Astrocyte (in vitro differentiated cells and primary cell): ENCODE measurements at places on chromosomes 12 and 14.
A peak's percentile ranks its signal among the peaks of the same experiment; 100 is the strongest.

- H3K27ac ChIP-seq = no peak overlapping the region
- H3K4me3 ChIP-seq = no peak overlapping the region
- DNase-seq = peak; percentile 47
- H3K36me3 ChIP-seq = no peaks in the 10 kb centered on the region
- H3K4me1 ChIP-seq = no peaks in the 10 kb centered on the region
Measured at GRCh38 chr12:1093166-1093751, 102.2 kb downstream of the ERC1 start.

GRCh38 chr12:113099364-113099763 is 36.2 kb downstream of the RASAL1 start:
- no peaks in the 10 kb centered on the region for H3K27me3 ChIP-seq
- H3K4me3 ChIP-seq = no peak overlapping the region
- DNase-seq = no peak
- no peaks in the 10 kb centered on the region for H3K36me3 ChIP-seq
- H3K4me1 ChIP-seq = peaks cover 5% of the 10 kb centered on the region

GRCh38 chr12:121776190-121777098 is 17.0 kb downstream of the RHOF start:
- H3K27ac ChIP-seq = no peak overlapping the region
- H3K4me3 ChIP-seq = no peak overlapping the region
- peaks cover 2% of the 10 kb centered on the region for H3K4me1 ChIP-seq
- no peak for DNase-seq

DNA sequence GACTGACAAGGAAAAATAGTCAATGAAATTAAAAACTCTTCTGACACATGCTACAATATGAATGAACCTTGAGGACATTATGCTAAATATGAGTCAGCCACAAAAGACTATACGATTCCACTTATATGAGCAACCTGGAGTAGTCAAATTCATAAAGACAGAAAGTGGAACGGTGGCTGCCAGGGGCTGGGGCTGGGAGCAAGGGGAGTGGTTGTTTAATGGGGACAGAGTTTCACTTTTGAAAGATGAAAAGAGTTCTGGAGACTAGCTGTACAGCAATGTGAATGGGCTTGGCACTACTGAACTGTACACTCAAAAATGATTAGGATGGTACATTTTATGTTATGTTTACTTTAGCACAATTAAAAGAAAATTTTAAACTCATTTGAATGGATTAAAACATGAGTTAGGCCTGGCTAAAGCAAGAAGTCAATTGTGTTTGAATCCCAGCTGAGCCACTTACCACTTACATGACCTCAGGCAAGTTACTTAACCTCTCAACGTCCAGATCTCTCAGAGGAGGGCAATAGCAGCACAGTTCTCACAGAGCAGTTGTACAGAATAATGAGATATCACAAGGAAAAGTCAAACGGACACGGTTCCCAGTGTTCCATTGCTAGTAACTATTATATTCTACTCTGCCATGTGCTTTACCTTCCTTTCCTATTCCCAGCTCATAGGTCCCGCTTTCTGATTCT is 102.5 kb downstream of the SPTSSA start:
- H3K27me3 ChIP-seq = no peaks in the 10 kb centered on the region
- DNase-seq = no peak
- H3K36me3 ChIP-seq = no peaks in the 10 kb centered on the region
- no peak overlapping the region for H3K4me3 ChIP-seq

DNA sequence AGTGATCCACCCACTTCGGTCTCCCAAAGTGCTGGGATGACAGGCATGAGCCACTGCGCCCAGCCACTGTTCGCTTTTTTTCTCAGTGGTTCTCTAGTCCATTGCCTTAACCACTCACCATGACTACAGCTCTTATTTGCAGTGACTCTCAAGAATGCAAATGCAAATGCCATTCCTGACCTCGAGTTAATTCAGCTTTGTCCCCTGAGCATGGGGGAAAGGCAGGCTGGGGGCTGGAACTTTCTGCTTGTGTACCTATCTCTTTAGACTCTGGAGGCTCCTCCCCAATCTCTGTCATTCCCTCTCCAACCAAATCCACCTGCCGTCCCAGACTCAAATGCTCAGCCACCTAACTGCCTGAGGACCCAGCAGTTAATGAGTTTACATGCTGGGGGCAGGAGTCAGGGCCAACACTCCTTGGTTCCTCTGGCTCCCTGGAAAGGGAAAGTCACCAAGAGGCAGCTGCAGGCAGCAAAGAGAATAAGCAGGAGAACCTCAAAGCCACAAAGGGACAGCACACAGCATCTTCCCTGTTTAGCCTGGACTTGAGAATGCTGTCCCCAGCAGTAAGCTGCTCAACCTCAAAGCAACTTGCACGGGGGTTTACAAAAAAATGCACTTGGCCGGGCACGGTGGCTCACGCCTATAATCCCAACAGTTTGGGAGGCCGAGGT is 5.3 kb upstream of the HNF1A start:
- H3K4me3 ChIP-seq = no peak overlapping the region
- no peaks in the 10 kb centered on the region for H3K4me1 ChIP-seq
- peaks cover 2% of the 10 kb centered on the region for H3K27me3 ChIP-seq
- peak; percentile 19 for DNase-seq
- H3K27ac ChIP-seq = no peak overlapping the region
- H3K36me3 ChIP-seq = no peaks in the 10 kb centered on the region

DNA sequence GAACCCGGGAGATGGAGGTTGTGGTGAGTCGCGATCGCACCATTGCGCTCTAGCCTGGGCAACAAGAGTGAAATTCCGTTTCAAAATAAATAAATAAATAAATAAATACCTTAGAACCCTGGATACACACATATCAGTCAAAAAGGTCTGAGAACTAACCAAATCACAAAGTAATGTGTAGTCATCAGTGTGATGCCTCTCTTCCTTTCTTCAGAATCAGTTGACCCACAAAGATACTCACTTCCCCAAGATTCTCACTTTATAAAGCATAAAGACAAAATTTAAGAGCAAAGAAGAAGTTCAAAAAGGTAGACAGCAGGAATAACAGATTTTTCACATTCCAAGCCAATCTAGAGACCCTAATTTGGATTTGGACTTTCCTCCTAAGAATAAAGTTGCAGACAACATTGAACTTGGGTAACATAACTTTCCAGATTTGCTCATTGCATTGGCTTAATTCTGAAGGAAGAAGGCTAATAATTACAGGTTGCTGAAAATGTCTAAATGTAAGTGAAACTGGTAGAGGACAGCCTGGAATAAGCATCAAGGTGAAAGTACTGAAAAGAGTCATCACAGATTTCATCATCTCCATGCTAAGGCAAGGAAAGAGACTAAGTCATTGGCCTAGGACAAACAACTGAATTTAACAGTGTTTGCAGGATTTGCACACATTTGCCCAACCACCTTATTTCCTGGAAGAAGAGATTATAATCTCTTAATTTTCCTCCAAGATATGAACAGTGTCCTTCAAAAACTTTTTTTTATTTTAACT is 17.4 kb downstream of the TMED10 start:
- peaks cover 5% of the 10 kb centered on the region for H3K4me1 ChIP-seq
- H3K27me3 ChIP-seq = no peaks in the 10 kb centered on the region
- H3K4me3 ChIP-seq = no peak overlapping the region
- no peak for DNase-seq

GRCh38 chr12:22059976-22060647 is 14.1 kb downstream of the CMAS start:
- no peak for DNase-seq
- no peak overlapping the region for H3K27ac ChIP-seq
- no peaks in the 10 kb centered on the region for H3K4me1 ChIP-seq
- H3K27me3 ChIP-seq = no peaks in the 10 kb centered on the region
- no peak overlapping the region for H3K4me3 ChIP-seq

DNA sequence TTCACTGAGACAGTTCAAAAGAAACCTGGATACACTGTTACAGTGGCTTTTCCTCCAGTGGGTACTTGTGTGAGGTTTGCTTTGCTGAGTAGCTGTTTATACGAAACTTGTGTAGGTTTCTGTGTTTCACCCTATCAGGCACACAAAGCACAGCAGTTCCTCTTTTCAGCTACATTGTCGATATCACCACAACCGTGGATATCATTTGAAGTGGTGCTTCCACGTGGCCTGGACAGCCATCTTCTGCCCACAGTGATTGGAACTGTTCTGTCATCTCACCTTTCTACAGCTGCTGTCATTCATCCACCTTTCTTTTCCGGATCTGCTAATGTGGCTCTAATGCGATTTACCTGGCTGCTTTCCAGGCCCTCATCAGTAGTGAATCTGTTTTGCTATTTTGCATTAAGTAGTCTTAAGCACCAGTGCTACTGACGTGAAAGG is 368.8 kb downstream of the SYT1 start:
- no peak overlapping the region for H3K27ac ChIP-seq
- no peaks in the 10 kb centered on the region for H3K4me1 ChIP-seq
- no peaks in the 10 kb centered on the region for H3K27me3 ChIP-seq
- no peak overlapping the region for H3K4me3 ChIP-seq

DNA sequence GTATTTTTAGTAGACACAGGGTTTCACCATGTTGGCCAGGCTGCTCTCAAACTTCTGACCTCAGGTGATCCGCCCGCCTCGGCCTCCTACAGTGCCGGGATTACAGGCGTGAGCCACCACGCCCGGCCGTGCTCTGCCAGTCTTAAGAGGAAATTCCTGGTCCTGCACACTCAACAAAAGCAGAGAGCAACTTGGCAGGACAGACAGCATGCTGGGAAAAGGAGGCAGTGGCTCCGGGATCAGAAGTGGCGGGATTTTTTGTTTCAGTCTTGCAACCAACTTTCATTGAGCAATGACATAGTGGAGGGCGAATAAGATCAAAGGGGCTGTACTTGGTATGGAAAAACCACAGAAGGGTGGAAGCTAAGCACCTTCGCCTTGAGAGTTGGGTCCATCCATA is 2.1 kb downstream of the CKAP4 start:
- H3K4me3 ChIP-seq = peak overlapping the region; percentile 89
- no peaks in the 10 kb centered on the region for H3K27me3 ChIP-seq
- H3K27ac ChIP-seq = peak overlapping the region; percentile 94
- peak; percentile 71 for DNase-seq
- H3K4me1 ChIP-seq = peaks cover 26% of the 10 kb centered on the region

DNA sequence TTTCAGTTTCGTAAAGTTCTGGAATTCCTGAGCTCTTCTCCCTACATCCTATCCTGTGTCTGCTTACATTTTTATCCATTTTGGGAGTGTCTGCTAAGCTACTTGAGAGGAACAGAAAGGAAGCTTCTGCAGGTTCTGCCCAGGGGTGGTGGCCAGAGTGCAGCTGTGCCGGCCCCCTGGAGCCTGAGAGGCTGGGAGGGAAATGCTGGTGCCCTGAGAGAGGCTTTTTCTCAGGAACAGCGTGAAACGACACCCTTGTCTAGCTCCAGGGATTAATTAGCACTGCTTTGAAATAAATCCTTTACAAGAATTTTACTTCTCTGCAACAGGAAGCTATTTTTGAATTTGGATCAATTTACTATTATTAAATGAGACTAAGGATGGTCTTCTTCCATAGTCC is 165.4 kb downstream of the SLC15A5 start:
- no peaks in the 10 kb centered on the region for H3K36me3 ChIP-seq
- H3K4me1 ChIP-seq = no peaks in the 10 kb centered on the region
- H3K27ac ChIP-seq = no peak overlapping the region
- no peak overlapping the region for H3K4me3 ChIP-seq
- H3K27me3 ChIP-seq = no peaks in the 10 kb centered on the region

DNA sequence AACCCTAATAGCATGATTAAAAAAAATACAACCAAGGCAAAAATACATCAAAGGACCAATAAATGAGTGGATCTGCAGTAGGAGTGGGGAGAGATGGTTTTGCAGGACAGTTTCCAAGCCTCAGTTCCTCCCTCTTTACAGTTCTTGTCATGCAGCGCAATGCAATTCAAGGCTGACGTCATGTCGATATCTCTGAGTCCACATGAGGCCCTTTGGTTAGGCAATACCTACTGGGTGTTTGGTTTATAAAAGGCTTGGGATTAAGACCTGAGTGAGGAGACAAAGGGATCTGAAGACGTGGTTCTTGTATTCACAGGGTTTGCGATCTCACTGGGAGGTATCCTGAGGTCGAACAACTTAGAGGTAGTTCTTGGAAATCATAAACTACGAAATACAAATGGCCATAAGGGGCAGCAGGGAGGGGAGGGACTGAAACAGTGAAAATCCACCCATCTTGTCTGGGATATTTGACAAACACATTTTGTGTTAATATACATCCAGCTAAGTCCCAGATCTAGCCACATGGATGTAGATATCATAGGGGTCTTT is 441.0 kb downstream of the FUT8 start:
- H3K27ac ChIP-seq = no peak overlapping the region
- no peak for DNase-seq
- no peaks in the 10 kb centered on the region for H3K27me3 ChIP-seq
- H3K4me3 ChIP-seq = no peak overlapping the region
- H3K4me1 ChIP-seq = peaks cover 2% of the 10 kb centered on the region
- no peaks in the 10 kb centered on the region for H3K36me3 ChIP-seq

- DNase-seq = peak; percentile 54
- H3K4me1 ChIP-seq = peaks cover 1% of the 10 kb centered on the region
- no peak overlapping the region for H3K4me3 ChIP-seq
- H3K36me3 ChIP-seq = no peaks in the 10 kb centered on the region
Measured at GRCh38 chr12:116397148-116397547, 119.7 kb upstream of the MED13L start.

- no peaks in the 10 kb centered on the region for H3K27me3 ChIP-seq
- DNase-seq = peak; percentile 27
- no peaks in the 10 kb centered on the region for H3K36me3 ChIP-seq
- H3K4me3 ChIP-seq = no peak overlapping the region
- no peak overlapping the region for H3K27ac ChIP-seq
Measured at GRCh38 chr12:92654929-92655328, 47.9 kb upstream of the PLEKHG7 start.

DNA sequence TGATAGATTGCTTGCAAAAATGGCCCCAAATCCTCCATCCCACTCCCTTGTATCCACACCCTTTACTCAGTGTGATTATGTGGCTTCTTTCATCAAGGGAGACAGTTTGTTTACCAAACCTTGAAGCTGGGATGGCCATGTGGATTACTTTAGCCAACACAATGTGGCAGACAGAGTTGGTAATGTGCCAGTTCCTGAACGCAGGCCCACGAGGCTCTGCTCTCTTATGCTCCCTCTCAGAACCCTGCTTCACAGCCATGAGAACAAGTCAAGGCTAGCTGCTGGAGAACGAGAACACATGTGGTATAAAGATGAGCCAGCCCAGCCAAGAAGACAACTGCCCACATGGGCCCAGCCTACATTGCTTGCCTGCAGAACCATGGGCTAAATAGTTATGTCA is 162.3 kb downstream of the NDUFA12 start:
- no peak overlapping the region for H3K4me3 ChIP-seq
- no peaks in the 10 kb centered on the region for H3K36me3 ChIP-seq
- no peak overlapping the region for H3K27ac ChIP-seq
- H3K27me3 ChIP-seq = peaks cover 6% of the 10 kb centered on the region
- no peaks in the 10 kb centered on the region for H3K4me1 ChIP-seq
